NCI-H1436 (cell line): ENCODE measurements at places on chromosomes 7 and 10.

- peak; percentile 42 for DNase-seq
Observed at GRCh38 chr10:124125305-124126116, 32.1 kb upstream of the CHST15 start.

GRCh38 chr7:27117887-27118491, 12.6 kb downstream of the HOXA4 start:
- DNase-seq = no peak

GRCh38 chr7:99041526-99041925, 102.4 kb downstream of the SMURF1 start:
- no peak for DNase-seq

- DNase-seq = no peak
Observed at GRCh38 chr10:121804460-121804859, 123.4 kb downstream of the ATE1 start.

DNA sequence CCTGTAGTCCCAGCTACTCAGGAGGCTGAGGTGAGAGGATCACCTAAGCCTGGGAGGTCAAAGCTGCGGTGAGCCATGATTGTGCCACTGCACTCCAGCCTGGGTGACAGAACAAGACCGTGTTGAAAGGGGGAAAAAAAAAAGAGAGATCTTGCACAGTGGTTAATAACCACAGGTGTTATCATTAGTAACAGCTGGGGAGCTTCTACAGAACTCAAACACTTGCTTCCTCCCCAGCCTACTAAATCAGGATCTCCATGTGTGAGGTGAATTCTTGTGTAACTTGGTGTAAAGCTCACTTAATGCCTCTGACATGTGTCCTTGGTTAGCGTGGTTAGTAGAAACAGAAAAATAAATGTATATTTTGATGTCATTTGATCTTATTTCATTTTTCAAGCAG, 43.9 kb upstream of the BMS1 start:
- DNase-seq = no peak

- DNase-seq = peak; percentile 86
Observed at GRCh38 chr10:73647211-73647874, 6.1 kb upstream of the MYOZ1 start.

GRCh38 chr10:17616403-17617030, 657 bp downstream of the HACD1 start:
- no peak for DNase-seq

- no peak for DNase-seq
Observed at GRCh38 chr7:149633976-149634945, 136.7 kb upstream of the ZNF746 start.

- DNase-seq = no peak
Observed at GRCh38 chr10:33026422-33026821, 68.4 kb upstream of the ITGB1 start.

DNA sequence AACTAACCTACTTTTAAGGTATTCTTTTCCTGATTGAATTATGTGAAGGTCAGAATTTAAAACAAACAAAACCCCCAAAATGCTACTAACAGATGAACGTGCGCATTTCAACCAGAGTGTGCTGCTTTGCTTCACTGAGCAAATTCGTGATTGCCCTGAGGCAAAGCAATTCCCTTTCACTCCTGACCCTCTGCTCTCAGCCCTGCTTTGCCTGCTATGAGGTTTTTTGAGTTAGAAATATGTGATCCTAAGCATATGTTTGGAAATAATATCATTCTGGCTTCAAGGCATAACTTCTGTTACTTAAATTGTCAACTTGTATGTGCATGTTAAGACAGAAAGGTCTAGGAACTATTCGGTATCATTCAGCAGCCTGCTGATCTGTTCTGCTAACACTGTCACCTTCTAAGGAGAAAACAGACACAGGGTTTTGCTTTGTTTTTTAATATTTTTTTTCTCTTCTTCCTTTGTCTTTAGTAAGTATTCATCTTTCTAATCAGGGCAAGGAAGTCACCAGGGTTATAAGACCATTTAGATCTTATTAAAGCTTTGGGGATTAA, 124.2 kb downstream of the GNAT3 start:
- no peak for DNase-seq

GRCh38 chr7:100607111-100607510, 4.9 kb downstream of the PCOLCE start:
- no peak for DNase-seq

DNA sequence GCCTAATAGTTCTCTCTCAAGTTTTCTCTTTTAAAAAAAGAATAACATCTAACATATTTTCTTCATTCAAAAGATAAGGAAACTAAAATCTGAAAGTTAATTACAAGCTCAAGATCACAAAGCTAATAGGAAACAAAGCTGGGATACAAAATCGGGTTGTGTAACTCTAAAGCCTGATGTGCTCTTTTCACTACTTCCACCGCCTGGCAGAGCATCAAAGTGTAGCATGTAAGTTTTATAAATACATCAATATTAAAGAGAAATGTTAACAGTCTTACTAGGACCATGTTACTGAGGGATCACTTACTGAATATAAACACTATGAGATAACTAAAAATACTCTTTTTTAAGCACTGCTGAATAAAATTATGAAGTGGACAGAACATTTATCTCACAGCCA, 97.2 kb downstream of the KMT2C start:
- no peak for DNase-seq

GRCh38 chr7:48111596-48111995, 22.5 kb downstream of the UPP1 start:
- DNase-seq = no peak

- DNase-seq = no peak
Observed at GRCh38 chr7:95322854-95323253, 1.5 kb downstream of the PON1 start.

DNA sequence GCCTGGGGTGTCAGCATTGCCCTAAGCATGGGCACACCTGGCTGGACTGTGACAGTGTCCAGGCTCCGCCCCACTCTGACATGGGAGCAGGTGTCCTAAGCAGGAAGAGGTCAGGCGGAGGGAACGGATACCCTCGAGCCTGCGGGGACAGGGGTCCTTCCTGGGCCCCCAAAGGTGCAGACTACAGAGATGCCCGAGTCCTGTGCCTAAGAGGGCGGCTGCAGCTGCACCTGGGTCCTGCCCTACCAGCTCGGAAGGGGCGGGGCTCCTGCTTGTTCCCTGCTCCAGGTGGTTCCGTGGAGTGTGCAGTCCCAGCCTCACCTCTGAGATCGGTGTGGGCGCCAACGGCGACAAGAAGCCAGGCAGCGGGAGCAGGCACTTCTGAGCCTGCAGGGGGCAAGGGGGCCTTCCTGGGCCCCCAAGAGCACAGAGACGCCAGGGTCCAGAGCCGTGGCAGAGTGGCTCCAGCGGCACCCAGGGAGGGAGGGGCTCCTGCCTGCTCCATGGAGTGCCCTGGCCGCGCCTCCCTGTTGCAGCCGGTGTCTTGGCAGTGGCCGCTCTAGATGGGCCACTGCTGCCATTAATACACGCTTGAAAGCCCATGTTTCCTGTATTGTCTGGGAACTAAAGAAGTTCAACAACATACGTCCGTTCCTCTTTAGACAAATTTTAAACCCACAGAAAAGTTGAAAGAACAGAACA, 64.5 kb upstream of the CACNA2D1 start:
- peak; percentile 52 for DNase-seq

DNA sequence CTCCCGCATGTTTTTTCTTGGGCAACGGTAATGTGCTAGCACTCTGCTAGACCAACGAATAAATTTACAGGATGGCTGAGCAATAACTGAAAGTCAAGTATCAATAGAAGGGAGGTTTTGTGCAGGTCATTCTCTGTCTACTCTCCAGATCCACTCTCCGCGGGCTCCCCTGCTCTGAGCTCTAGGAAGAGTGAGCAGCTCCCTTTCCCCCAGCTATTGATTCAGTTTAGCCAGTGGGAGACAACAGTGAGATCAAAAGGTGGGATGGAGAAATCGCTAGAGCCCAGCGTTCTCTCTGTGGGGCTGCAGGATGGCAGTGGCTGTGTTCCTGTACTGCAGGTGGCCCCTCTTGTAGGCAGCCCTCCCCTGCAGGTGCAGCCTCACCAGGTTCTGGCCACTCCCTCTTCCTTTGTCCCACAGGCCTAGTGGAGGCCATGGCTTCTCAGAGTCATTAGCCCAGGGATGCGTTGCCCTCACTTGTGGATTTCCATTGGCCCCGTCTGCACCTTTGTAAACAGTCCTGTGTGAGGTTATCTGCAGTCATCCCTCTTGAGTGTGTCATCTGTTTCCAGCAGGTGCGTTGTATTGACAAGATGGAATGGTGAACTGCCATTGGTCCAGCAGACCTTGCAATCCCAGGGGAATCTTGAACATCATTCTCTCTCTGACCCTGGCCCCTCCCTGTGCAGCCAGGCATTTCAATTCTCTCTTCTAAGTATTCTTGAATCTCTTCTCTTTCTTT, 11.1 kb downstream of the MSRB2 start:
- DNase-seq = peak; percentile 66

DNA sequence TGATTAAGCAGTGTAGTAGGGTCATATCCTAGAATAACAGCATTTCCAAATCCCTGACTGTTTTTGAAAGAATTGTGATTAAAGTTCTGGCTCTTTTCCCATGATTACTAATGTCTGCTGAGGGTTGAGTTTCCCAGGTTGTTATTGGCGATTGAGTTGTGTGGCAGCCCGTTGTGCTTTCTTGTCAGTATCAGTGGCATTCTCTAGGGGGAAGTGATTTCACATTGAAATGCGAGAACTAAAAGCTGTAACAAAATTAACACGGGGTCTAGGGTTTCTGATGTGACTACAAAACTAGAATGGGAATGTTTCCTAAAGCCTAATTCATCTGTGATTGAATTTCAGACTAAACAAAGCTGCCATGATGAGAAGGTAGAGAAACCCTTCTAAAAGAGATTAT, 349.4 kb downstream of the EXOC4 start:
- peak; percentile 58 for DNase-seq

- DNase-seq = no peak
Observed at GRCh38 chr10:3031490-3031889, 35.9 kb upstream of the PFKP start.

DNA sequence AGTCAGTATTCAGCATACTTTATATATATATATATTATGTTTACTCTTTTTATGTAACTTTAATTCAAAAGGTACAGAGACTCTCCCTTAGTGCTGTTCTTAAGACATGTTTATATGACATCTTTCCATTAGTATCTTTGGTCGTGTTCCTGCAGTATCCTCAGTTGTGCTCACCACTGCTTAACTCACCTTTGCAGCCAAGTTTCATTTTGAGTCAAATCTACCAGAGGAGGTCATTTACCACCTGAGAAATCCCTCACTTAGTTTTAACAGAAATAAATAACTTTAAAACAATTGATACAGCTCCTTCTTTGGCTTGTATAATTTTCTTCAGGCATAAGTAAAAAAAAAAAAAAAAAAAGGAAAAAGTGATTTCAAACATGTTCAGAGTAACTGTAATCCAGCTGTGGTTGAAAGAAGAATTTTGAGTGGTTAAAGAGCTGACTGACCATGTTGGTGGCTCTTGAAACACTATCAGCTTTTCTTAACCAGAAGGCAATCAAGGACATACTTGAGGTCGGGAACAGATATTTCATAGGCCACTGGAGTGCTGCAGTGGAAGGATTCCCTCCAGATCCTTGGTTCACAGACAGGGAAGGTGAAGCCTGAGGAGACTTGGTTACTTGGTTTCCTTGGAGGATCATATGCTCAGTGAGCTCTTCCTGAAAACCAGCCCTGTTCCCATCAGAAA, 116.8 kb downstream of the AUTS2 start:
- DNase-seq = no peak

DNA sequence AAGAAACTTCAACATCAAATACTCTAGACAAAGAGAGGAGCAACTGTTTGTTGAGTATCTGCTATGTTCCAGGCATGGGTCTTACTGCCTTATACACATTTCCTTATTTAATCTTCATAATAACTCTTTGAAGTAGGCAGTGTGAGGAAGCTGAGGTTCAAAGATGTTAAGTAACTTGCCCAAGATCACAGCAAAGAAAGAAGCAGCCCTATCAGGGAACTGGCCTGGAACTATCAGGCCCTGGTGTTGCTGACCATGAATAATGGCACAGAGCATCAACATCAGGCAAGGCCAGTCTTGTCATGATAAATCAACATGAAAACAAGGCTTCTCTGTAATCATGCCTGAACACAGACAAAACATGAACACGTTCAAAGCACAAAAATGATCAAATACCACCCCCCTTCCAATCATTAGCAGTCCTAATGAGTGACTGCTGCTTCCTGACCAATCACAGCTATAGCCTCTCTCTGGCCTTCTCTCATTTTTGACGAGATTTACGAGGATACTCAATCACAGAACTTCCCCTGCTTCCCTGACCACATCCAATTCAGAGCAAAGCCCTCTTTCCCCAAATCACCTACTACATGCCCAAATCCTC, 2.3 kb downstream of the GSDME start:
- DNase-seq = no peak

DNA sequence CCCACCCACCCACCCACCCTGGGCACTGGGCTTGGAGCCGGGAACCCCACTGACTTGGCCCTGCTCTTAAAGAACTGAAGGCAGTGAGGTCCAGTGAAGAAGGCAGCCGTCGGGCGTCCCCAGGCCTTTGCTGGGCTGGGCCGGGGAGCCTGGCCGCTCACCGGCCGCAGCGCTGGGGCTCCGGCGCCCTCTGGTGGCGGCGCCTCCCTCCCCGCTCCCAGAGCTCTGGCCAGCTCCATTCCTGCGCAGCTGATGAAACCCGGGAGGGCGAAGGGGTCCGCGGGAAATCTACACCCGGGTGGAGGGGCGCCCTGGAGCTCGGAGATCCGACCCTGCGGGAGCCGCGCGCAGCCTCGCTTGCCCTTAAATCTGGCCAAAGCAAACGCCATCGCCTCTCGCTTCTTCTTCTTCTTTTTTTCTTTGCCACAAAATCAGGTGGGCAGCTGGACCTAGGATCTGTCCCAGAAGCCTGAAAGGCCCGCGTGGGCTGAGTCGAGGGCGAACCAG, 1.7 kb upstream of the CXCL12 start:
- peak; percentile 3 for DNase-seq

DNA sequence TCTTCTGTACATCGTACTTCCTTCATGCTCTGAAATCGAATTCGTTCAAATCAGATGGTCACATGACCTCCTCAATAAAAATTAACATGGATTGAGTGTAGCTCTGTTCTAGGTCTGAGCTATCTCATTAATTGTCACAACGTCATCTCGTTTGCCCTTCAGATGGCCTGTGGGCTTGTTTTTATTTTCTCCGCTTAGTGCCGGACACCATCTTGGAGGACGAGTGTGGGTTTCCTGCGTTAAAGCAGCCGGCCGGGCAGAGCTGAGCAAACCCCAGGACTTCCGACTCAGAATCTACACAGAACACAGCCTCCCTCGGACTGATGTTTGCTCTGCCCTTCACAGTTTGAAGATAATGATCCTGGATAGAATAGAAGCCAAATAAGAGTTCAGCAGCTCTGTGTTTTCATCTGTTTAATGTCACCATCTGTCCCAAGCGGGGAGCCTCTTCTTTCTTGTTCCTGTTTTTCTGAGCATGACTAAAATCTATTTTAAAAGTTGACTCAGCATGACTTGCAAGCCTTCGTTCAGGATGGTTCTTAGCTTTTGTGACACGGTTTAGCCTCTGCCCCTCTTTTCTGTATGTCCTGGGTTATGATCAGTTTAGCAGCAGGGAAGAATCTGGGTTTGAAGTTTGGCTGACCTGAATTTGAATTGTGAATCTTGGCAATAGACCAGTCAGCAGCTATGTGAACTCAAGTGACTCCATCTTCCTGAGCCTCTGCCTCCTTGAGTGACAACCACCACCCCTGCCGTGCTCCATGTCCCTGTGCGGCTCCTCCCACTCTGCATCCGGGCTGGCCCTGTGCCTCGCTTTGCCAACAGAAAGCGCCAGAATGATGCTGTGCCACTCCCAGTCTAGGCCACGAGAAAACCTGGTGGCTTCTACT, 30.6 kb upstream of the GALNTL5 start:
- DNase-seq = no peak
